ENCODE measurements at places on chromosomes 2 and 18.

- DNase-seq = no peak
These were observed 1.5 kb downstream of the GIGYF2 start for GRCh38 chr2:232698556-232699091.

DNA sequence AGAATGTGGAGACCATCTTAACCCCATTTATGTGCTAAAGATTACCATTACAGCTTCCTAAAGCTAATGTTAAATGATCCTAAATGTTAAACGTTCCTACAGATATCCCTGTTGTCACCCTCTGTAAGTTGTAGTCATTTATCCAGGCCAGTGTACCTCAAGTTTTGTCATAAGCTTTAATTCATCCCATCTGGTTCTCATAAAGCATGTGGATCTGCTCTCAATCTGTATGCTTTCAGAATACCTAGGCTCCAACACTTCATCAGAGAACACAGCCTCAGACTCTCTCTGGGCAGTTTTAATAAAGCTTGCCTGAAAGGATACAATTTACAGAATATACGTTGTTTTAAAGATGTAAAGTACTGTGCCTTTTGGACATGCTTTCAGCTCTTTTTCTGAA lies 4.2 kb upstream of the CCDC178 start:
- no peak for DNase-seq

DNA sequence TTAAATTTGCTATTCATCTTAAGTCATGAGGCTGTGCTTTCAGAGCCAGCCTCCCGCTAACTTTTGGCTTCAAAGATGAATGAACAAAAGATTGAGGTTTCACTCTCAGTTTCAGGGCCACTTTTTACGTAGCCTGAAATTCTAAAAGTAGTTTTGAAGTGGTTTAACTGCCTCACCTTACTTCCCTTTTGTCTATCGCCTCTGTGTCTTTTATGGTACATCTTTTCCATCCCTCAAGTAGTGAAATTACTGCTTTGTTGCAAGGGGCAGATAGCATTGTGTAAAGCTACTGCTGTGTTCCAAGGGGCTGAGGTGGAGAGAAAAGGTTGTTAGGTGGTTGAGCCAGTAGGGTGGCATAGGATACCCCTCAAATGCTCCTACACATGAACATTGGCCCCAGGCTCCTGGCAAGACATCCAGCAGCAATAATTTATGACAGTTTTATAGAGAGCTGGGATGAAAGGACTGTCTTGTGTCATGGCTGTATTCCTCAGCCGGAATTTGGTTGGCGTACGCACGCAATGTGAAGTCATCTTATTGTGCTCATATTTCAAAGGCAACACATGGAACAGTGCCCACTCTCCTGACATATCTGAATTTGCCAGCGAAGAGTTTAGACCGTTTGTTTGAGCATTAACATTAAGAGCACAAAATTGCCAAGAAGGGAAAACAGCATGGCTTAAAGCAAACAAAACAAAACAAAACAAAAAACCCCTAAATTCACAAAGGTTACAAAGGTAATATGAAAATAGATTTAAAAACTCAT lies 32.2 kb downstream of the QPCT start:
- no peak for DNase-seq

GRCh38 chr2:152594022-152594766 lies 123.1 kb downstream of the PRPF40A start:
- DNase-seq = no peak

DNA sequence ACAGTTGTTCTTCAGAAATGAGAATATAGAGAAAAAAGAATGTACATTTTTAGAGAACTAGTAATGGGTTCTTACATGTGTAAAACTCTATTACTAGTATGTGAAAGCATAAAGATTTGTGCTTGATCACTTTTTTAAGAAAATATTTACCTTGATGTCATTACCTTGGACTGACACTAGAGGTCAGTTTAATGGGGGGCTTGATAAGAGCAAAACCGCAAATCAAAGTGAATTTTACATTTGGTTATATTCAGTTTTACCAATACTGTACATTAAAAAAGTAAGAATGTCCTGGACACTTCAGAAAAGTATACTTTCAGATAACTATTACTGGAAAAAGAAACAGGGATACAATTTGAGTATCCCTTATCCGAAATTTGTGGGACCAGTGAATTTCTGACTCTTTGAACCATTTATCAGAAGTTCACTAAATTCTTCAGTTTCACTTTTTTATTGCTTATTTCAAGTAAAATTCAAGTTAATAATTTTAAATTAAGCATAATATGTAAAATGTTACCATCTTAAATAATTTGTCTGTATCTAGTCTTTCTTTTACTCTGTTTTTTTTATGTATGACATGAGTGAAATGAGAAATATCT lies 1149.5 kb downstream of the DSC3 start:
- DNase-seq = no peak

- no peak for DNase-seq
These were observed 18.6 kb downstream of the SLC16A14 start for GRCh38 chr2:230050136-230050535.

- no peak for DNase-seq
These were observed 210.4 kb downstream of the TMEM163 start for GRCh38 chr2:134508391-134508790.

DNA sequence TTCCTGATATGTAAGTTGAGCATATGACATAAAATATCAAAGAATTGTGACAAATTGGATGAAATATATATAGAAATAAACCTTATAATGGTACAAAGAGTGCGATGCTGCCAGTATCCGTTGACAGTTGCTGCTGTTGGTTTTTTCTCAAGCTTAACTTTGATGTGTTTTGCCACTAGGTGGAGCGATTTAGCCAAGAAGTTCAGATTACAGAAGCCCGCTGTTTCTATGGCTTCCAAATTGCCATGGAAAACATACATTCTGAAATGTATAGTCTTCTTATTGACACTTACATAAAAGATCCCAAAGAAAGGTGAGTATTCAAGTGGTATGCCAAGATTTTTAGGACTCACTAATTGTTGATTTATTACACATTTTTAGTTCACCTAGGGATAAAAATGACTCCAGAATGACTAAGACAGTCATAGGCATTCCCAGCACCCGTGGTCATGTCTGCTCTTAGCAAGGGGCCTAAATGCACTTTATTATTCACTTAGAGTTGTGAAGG lies 2.1 kb downstream of the RRM2 start:
- no peak for DNase-seq

DNA sequence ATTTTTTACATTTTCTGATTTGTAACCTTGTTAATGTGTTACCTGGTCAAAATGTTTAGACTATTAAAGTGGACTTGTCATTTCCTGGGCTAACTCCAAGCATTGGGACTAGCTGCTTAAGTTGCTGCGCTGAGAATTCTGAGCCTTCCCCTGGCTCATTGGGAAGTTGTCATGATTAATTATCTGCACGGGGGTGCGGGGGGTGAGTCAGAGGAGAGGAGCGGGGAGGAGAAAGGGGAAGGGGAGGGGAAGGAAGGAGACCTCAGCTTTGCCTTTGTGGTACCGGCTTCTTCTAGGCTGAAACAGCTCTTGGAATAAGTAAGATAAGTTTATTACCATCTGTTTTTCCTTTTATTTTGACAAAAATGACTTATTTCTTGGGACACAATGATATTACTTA lies 52.9 kb upstream of the APCDD1 start:
- DNase-seq = no peak

- no peak for DNase-seq
These were observed 23.6 kb downstream of the TEX44 start for GRCh38 chr2:231616296-231616695.

DNA sequence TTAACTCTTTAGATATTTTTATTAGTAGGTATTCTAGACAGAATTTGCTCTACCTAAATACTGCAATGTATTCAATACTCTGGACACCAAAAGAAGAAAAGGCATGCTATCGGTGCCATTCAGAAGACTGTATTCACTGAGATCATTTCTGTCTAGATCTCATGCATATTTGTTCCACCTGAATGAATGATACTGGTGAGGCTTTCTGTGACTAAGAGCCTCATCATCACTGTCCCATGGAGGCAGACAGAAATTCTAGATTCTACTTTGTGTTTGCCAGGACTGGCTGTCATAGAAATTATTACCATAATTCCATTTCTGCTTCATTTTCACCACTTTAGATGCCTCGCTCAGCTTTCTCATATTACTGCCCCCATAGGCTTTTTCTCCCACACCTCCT lies 340.7 kb downstream of the MBD2 start:
- DNase-seq = no peak

DNA sequence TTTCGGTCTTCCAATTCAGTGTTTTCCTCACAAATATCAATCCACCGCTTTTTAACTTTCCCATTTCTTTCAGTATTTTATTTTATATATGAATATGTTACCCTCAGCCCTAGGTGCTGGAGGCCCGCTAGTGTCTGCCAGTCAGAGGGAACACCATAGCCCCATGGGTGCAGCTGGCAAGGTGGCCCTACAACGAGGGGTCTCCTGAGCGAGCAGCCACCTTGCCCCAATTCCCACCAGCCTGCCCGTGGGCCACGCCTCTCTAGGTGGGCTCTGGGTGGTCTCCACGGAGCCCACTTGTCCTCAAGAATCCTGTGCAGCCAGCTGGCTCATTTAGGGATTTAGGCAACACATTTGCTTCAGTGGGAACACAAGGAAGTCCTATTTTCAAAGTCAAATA lies 72.5 kb upstream of the RGPD5 start:
- no peak for DNase-seq

GRCh38 chr2:125408874-125409538 lies 1247.0 kb upstream of the GYPC start:
- no peak for DNase-seq

DNA sequence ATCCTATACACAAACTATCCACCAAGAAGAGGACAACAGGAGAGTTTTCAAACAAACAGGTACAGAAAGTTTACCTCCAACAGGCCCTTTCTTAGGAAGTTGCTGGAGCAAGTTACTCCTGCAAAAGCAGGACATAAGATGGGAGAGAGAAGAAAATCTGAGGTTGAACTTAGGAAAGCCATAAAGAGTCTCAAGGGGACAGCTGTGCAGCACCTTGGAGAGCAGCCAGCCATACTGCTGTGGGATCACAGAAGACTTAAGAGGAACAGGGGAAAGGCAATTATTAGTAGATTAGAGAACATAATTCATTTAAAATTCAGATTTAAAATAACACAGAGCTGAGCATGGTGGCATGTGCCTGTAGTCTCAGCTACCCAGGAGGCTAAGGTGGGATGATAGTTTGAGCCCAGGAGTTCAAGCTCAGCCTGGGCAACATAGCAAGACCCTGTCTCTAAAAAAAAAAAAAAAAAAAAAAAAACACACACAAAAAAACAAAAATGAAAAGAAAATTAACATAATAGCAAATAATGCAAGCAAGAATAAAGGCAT lies 148.1 kb upstream of the SIX3 start:
- no peak for DNase-seq

- no peak for DNase-seq
These were observed 413.0 kb upstream of the MYT1L start for GRCh38 chr2:2744107-2744506.

DNA sequence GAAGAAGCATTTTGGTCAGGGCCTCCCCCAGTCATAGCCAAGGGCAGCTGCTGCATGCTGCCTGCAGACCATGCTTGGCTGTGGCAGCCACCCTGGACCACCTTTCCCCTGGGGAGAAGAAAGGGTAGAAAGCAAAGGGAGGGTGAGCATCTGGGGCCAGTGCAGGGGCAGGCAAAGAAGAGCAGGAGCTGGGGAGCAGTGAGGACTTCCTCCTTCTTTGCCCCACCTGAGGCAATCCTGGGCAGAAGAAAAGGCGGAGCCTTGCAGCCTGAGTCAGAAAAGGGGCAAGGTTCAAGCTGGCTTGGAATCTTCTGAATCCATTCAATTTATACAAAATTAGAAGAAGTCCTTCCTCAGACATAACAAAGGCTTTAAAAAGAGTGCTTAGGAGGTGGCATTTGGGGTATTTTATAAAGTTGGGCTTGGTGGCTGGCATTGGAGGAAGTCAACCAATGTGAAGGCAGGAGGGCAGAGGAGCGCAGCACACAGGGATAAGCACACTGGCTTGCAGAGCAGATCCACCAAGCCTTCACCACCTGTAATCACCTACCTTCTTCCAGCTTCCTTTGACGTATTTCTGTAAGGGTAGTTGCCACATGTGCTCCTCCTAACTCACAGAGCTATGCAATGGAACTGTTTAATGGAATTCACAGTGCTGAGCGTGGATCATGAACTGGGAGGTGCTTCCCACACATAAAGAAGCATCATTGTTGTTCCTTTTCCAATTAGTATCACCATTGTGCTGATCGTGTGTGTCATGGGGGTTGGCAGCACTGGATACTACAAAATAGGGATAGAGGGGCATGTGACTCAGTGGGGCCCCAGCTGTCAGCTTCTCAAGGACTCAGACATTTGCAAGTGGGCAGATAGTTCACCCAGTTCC lies 154.4 kb upstream of the EPAS1 start:
- no peak for DNase-seq

GRCh38 chr18:50776383-50776782 lies 43.4 kb downstream of the MRO start:
- no peak for DNase-seq

- DNase-seq = no peak
These were observed 28.6 kb downstream of the HS1BP3 start for GRCh38 chr2:20622296-20622686.

GRCh38 chr2:137348301-137348700 lies 583.0 kb downstream of the THSD7B start:
- no peak for DNase-seq

GRCh38 chr2:121903037-121903689 lies 147.7 kb downstream of the TSN start:
- DNase-seq = no peak

DNA sequence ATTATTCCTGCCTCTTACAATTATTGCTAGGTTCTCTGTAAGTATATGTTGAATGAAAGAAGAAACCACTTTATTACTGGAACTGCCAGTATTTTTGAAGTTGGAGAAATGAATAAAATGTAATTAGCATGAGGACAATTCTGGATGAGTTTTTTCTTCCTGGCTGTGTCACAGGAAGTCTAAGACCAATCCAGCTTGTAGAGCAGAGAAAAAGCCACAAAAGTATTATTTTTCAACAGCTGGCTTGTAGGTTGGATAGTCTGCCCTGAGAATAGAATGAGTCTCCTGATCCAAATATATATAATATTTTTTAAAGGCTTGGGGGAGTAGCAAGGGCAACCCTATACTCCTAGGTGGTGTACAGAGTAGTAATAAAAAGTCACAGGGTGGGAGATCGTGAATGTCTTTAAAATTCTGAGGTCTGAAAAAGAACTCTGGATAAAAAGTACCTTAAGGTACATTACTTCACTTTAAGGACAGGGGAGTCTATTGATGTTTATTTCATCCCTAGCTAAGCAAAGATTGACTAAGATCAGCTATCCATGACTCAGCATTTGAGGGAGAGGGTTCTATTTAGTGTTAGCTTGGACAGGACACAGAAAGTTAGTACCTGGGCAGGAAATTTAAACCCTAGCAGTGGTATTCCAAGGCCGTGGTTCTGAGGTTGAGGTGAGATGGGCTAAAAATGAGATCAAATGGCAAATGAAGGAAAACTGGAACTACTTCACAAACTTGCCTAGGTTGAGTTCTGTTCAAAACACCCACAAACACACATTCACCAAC lies 31.7 kb downstream of the SLC40A1 start:
- DNase-seq = no peak
